NCI-H526 (cell line): ENCODE measurements at places on chromosomes 4 and X.

DNA sequence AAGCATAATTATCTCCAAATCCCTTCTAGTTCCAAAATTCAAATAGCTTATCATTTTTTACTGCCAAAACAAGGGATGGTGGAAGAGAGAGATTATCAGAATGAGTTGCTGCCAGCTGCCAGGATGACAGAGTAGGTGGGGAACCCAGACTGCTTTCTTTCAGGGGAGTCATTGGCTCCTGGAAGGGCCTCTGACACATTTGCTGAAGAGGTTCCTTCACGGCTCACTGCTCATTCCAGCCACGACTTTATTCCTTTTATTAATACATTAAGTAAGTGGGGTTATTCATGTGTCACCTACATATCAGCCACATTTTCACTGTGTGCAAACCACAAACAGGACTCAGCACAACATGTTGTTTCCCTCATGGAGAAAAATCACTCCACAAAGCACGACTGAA lies 12.7 kb upstream of the SMIM43 start:
- DNase-seq, result no peak

- DNase-seq, result no peak
These were observed at the start of gene HTR2C for GRCh38 chrX:114583646-114584374. Gene HTR2C (plus strand): TSS chrX:114584086. CDS start chrX:114726937, 142,851 bp downstream.

DNA sequence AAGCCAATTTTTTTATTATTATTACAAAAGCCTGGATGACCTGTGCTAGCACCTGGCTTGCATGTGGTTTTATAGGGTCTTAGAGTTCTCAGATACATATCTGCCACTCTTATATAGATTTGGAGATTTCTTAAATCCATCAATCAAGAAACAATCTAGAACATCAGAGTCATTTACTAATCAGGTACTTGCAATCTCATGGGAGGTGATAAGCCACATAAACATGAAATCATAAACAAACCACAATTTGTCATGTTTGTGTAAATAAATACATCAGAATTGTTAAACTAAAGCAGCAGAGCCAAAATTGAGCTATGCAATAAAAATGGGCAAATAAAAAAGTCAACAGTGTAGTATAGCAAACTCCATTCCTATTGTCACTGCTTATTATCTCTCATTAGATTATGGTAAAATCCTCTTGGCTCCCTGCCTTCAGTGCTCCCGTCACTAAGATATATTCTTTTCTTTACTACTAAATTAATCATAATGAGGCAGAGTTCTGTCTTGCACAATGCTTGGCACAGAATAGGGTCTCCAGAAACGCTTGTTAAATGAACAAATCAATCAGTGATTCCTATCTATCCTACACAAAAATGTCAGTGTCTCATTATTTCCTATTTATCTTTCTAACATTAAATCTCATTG lies 108.7 kb upstream of the TTC29 start:
- DNase-seq, result no peak

DNA sequence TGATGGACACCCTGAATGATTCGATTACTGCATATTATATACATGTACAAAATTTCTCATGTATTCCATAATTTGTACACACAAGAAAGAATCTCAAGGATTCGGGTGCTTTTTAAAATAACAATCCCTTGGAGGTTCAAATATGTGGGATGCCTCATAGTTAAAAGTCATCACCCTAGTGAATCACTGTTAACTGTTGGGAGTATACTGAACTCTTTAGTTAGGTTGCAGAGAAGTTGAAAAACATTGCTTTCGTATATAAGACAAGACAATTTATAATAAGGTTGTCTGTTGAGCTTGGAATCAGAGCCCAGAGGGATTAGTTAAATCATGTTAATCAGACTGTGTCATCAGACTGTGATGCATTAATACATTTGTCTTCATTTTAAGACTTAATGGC lies 15.6 kb downstream of the DCK start:
- no peak for DNase-seq

DNA sequence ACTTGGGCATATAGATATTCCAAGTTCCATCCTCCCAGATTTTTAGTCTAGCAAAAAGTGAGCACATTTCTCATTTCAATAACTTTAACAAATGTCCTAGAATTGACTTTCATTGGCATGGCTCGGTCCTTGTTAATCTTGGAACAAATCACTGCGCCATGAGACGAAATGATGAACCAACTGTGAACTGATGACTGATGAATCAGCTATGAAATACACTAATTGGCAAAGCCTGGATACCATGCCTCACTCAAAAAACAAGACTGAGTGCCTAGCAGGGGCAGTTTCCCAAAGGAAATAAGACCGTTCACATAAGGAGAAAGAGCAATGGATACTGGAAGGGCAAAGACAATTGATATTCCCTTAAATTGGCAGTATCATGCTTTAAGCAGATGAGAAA lies 248.6 kb upstream of the VEGFC start:
- DNase-seq, result no peak

DNA sequence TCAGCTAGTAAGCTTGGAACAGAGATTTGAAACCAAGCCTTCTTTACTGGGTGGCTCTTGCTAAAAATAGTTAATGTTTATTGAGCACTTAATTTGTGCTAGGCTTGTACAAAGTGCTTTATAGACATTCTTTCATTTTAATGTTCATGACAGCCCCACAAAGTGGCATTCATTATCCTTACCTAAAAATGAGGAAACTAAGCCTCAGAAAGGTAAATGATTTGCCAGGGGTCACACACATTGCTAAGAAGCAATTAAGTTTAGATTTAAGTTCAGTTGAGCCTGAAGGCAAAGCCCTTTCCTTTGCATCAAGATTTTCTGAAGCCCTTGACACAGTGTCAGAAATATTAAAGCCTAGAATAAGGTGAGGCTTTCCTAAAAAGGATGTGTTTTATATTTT lies 327.5 kb upstream of the FGF13 start:
- no peak for DNase-seq
